ENCODE measurements at places on chromosomes 2 and 18. TPM values are rescaled to one million over a fixed set of nuclear protein-coding genes. Genes with fewer than 3 reads are reported as not detected.

GRCh38 chr2:209772290-209772685 lies 656 bp downstream of the UNC80 start:
- DNase-seq = no peak

GRCh38 chr2:157364257-157364974 lies 38.8 kb upstream of the ERMN start:
- no peak for DNase-seq

GRCh38 chr18:36850527-36851201 lies 21.7 kb downstream of the KIAA1328 start:
- no peak for DNase-seq

Gene DNAJC27
- 9.1 TPM for total RNA-seq

Gene AKAIN1
- not detected for total RNA-seq
